NCI-H526 treated with DMSO at 0.1 percent for 48 hours (cell line): ENCODE measurements at places on chromosomes 1 and 21.

- DNase-seq: no peak
Measured at GRCh38 chr1:160069460-160070231, at the start of gene KCNJ10. Gene KCNJ10 (minus strand): TSS chr1:160070160. CDS start chr1:160042532, 27,628 bp downstream.

- no peak for DNase-seq
Measured at GRCh38 chr1:245512181-245512888, 357.6 kb downstream of the KIF26B start.

DNA sequence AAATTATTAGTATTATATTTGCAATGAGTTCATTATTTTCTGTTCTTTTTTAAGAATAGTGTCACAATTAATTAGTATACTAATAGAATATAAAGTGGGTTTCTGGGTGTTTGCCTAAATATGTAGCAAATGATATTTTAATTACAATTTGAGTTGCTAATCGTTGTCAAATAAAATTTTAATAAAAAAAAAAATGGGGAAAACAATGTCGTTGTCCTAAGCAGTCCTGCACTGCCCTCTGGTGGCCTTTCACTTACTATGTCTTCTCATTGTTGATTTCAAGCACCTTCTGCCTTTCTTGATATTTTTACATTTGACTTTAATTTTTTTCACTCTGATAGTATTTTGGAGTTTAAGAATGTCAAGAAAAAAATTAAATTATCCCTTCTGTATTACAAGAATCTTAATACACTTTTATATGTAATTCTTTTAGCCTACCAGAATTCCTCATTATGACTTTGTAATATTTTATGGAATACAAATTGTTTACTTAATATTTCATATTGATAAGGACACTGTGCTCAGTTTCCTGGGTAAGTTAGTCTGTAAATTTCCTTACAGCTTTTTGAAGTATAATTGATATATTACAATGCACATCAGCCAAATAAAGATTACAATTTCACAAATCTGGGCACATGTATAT, 104.5 kb upstream of the FMN2 start:
- no peak for DNase-seq

- peak; percentile 25 for DNase-seq
Measured at GRCh38 chr1:110212169-110213142, 2.3 kb downstream of the KCNC4 start.

GRCh38 chr1:223714849-223715603, 2.7 kb downstream of the CAPN2 start:
- DNase-seq: no peak

DNA sequence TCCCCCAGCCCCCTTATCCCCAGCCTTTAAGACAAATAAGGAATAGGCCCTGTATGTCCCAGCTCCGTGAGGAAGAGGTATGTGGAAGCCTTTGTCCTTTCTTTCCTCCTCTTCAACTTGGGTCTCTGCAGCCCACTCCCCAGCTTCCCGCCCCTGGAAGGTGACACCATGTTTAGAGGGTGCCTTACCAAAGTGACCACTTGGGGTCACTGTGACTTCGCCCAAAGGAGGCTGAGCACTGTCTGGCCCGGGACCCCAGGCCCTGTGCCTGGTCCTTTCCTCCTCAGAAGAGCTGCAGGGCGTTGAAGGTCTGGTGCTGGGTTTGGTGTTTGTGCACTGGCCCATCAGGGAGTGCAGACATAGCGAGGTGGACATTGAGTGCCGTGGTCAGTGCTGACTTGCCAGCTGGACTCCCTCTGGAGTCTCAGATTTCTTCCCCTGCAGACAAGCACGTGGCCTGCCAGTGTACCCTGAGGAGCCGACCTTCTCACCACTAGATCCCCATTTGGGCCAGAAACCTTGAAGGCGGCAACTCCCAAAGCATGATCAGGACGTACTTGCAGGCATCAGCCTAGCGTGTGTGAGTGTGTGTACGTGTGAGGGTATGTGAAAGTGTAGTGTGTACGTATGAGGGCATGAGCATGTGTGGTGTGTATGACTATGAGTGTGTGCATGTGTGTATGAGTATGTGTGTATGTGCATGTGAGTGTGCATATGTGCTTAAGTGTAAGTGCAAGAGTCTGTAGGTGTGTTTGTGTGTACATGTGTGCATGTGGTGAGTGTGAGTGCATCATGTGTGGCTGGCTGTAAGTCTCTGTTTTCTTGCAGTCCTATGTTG, 181.4 kb upstream of the KIAA0040 start:
- peak; percentile 30 for DNase-seq

DNA sequence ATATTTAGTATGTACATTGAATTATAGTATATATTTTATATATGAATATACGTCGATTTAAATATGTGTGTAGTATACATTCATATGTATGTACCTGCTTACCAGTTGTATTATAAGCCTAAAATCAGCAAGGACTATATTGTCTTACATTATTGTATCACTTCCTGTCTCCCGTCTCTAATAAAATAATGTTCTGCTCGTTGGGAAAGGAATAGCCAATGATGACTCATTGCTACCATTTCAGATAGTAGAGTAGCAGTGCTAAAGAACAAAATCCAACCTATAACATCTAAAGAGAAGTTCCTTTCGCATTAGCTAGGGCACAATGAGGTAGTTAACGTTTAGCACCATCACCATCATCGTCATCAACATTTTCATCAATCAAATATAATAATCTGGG, 39.9 kb upstream of the SMYD2 start:
- no peak for DNase-seq

DNA sequence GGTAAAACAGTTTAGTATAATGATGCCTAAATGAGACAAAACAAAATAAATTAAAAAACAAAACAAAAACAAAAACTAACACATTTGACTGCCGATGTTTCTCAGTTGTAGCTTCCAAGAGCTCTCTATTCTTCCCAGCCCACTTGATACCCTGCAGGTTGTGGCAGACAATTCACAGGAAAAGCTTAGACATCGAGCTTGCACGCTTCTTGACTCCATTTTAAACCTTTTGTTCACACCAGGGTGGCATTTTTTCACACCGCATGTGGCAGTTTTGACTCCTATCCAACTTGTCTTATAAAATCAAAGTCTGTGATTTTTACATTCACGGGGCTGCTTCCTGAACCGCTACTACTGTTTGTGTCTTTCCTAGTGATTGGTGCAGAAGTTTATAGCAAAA, 575.9 kb downstream of the USP25 start:
- DNase-seq: no peak

DNA sequence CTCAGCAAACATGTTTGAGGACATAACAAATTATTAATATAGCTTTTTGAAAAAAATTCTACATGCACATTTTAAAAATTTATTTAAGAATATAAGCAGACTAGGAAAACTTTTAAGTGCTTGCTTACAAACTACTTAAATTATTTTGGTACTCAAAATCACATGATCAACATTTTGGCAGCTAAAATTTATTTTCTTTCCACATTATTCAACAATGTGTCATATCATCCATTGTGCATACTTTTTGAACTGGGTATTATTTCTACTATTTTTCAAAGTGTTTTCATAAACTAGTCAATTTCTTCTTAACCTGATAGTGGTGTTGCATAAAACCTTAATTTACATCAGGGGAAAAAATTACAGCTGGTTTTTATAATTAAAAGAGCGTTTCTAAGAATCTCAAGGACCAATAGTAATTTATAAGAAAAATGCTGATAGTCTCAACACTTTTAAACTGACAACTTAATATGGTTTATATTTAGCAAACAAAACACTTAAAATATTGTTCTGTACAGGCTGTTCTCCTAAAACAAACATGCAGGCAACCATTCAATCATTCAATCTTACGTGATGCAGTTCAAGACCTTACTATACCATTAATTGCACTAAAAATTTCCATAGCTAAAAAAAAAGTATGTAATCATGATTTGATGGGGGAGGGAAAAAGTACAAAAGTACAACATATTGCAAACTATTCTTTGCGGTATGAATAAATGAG, 105.0 kb downstream of the GPATCH2 start:
- no peak for DNase-seq

- no peak for DNase-seq
Measured at GRCh38 chr1:238562341-238562740, 671.6 kb upstream of the ZP4 start.

GRCh38 chr1:60502506-60502905, 428.9 kb upstream of the C1orf87 start:
- no peak for DNase-seq

GRCh38 chr21:41571938-41572510, 64.1 kb upstream of the TMPRSS2 start:
- DNase-seq: no peak

GRCh38 chr21:31128234-31128633, 90.0 kb upstream of the KRTAP19-8 start:
- no peak for DNase-seq

GRCh38 chr1:224160171-224160682, 22.8 kb upstream of the DEGS1 start:
- no peak for DNase-seq

GRCh38 chr1:241926141-241926540, 31.4 kb upstream of the BECN2 start:
- no peak for DNase-seq

GRCh38 chr1:24105368-24106160, 6.4 kb downstream of the MYOM3 start:
- DNase-seq: no peak

GRCh38 chr1:247007511-247008405, at the start of gene ZNF695:
Gene ZNF695 (minus strand): TSS chr1:247008057. CDS start chr1:247007908, 149 bp downstream.
- peak; percentile 86 for DNase-seq

DNA sequence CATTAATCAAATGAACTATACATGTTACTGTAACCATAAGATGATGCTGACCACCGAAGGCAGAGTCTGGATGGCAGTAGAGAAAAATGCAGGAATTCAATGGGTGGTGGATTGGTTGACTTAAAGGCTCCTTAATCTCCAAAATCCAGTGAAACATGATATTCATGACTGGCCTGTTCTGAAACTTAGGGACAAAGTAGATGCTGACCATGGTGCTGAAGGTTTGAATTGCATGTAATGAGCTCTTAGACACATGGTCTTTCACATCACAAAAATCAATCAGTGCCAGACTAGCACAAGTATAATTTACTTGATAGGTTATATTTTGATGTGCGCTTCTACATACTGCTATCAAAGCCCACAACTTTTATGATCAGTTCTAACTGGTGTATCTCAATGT, 30.9 kb upstream of the NTMT2 start:
- no peak for DNase-seq

GRCh38 chr1:53469373-53469772, 10.2 kb downstream of the DMRTB1 start:
- DNase-seq: no peak

GRCh38 chr1:205144751-205145150, 23.0 kb upstream of the RBBP5 start:
- DNase-seq: no peak

GRCh38 chr1:79811173-79811572, 804.6 kb upstream of the ADGRL4 start:
- no peak for DNase-seq

- no peak for DNase-seq
Measured at GRCh38 chr1:75234562-75234961, 100.4 kb downstream of the LHX8 start.

GRCh38 chr1:52368383-52369172, 2.6 kb upstream of the CC2D1B start:
- peak; percentile 95 for DNase-seq

- no peak for DNase-seq
Measured at GRCh38 chr1:28885472-28885877, 28.9 kb upstream of the EPB41 start.

GRCh38 chr1:86018283-86018923, 138.2 kb downstream of the COL24A1 start:
- DNase-seq: peak; percentile 20

GRCh38 chr21:39644062-39644560, 31.4 kb downstream of the B3GALT5 start:
- peak; percentile 76 for DNase-seq

DNA sequence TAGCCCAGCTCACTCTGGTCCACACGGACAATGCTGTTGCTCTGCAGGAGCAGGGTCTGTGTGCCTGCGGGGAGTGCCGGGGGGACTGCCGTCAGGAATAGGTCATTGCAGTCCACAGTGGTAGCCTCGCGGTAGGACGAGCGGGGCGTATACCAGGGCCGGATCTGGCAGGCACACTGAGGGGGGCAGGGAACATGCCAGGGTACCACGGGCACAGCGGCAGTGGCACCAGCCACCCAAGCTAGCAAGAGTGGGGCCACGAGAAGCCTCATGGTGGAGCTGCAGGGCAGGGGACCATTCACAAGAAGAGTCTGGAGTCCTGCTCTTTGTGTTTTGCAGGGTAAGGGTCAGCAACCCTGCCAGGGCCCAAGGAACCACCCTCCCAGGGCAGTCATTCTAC, 65.8 kb downstream of the LRRN2 start:
- DNase-seq: no peak

DNA sequence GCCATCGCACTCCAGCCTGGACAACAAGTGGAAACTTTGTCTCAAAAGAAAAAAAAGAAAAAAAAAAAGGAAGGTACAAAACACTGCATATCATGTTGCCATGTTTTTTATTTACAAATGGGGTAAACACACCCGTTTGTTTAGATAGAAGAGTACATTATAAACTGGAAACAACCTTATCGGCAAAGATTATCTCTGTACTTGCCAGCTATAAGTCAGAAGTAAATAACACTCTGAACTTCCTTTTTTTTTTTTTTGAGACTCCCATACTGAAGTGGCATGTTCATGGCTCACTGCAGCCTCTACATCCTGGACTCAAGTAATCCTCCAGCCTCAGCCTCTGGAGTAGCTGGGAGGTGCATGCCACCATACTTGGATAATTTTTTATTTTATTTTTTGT, 21.9 kb downstream of the USP48 start:
- no peak for DNase-seq

DNA sequence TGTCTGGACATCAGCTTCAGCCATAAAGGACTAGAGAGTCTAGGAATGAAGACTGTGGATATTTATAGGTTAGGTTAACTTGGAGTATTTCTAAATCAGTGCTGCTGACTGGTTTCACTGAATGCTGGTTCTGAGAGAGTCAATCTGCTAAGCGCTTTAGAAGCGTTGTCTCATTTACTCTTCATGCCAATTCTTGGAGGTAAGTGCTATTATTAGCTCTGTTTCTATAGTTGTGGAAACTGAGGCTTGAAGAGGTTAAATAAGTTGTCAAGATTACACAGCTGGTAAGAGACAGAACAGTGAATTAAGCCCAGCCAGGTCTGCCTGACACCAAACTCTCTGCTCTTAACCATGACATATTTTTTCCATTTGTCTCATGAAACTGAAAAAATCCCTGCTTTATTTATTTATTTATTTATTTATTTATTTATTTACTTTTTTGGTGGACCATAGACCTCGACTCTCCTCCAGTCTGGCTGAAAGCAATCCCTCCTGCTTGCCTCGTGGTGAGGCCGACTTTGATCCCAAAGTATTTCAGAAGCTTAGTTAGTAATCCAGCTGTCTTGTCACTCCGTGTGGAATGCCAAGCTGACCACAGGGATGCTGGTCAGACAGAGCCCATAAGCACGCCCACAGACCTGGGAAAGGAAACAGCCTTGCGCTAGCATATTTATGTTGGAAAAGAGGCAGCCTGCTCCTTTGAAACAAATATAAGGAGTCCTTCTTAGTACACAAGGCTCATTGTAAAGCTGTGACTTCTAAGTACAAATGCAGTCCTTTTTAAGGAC, 16.9 kb downstream of the NTMT2 start:
- DNase-seq: no peak

- DNase-seq: no peak
Measured at GRCh38 chr1:183218971-183219615, 33.0 kb downstream of the LAMC2 start.

GRCh38 chr1:22892789-22893188, 79.9 kb downstream of the LACTBL1 start:
- DNase-seq: peak; percentile 27

GRCh38 chr1:44862829-44863401, 19.9 kb upstream of the PTCH2 start:
- no peak for DNase-seq
